T-helper 2 cell (primary cell): ENCODE measurements at places on chromosomes 7 and 10.

DNA sequence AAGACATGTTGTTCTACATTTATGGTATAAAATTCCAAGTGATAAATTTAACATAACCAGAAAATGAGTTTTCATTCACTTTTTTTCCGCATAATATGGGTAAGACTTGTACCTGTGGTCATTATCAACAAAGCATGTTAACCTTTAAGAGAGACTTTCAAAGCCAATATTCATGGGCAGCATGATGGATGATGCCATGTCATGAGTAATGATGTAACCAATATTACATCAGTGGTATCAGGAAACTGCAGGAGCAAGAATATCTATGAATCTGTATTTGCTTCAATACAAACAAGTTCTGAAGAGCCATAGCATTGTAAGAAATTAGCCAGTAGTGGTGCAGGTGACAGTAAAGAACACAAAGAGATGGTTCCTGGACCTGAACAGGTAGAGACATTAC, 126.9 kb downstream of the C1GALT1 start:
- no peak for DNase-seq

DNA sequence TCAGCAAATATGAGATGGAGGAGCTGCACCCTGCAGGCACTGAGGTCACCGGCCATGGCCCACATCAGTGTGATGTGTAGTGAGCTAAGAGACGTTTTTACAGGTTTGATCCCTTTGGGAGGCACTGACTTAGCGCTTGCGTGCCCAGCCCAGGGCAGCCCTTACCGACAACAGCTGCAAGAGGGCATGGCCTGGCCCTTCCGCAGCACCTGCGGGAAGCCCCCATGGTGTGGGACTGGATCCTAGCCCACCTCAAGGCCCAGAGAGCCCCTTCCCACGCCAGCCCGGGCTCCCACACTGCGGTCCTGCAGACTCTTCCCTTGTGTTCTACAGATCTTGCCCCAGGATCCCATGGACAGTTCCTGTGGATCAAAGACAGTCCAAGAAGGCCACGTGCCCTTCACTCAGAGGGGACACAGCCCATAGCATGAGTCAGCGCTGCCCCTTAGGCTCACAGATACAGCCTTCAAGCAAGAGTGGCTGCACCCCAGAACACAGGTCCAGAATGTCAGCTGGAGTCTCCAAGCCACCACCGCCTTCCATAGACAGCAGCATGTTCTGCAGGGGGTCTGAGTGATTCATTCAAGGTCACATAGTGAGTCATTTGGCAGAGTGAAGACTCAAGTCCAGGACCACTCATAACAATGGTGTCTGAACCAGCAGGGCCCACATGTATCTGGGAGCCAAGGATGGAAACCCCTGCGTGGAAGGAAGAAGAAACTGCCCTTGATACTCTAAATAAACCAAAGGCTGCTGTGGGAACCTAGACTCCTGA, 25.4 kb downstream of the TLL2 start:
- DNase-seq: no peak

DNA sequence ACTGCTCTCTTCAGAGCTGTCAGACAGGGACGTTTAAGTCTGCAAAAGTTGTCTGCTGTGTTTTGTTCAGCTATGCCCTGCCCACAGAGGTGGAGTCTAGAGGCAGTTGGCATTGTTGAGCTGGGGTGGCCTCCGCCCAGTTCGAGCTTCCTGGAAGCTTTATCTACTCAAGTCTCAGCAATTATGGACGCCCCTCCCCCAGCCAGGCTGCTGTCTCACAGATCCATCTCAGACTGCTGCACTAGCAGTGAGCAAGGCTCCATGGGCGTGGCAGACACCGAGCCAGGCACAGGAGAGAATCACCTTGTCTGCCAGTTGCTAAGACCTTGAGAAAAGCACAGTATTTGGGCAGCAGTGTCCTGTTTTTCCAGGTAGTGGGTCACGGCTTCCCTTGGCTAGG, 98.1 kb downstream of the SDHAF3 start:
- DNase-seq: no peak

DNA sequence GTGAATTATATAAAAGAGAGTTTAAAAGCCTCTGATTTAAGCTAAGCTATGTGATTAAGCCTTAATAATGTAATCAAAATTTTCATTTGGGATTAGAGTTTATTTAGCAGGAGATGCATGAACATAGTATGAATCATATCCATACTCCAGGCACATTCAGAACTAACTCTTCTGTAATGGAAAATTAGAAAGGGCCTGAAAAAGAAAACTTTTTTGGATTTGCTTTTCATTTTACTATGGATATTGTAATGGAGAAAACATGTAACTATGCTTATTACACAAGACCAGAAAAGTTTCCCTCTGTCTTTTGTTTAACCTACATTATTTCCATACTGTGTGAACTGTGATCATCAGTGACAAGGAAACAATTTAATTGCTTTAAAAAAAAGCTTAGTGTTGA, 22.0 kb downstream of the TES start:
- DNase-seq: no peak

DNA sequence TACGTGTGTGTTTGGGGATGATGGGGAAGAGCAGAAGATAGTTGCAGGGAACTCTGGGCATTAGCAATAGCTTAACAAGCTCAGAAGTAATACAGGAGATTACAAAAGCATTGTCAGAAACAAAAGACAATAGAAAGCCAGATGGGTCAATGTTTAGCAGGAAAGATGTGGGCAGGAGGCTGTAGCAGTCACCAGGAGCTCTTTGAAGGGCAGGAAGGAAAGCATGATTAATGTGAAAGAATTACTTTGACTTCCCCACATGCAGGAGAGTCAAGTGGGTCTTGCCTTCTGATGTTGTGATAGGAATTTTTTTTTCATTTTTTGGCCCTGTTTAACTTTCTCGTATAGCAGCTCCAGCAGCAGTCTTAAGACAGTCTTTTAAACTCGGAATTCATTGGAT, 6.0 kb upstream of the SMNDC1 start:
- no peak for DNase-seq

DNA sequence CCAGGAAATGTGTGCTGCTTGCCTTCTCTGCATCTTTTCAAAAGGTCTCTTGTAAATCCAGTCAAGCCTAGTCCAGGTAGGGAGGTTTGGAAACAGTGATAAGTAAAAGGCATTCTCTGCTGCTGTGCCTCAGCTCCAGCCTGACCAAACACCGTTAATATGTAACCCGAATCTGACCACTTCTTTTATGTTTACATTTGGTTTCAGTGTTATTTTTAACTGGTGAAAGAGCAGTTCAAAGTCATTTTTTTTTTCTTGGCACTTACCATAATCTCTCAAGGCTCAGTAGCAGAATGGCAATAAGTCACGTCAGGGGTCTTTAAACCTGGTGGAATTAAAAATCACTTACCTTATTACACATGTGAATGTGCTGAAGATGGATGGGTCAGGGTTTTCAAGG, 216.8 kb downstream of the PTEN start:
- no peak for DNase-seq

- DNase-seq: no peak
These were observed 121.6 kb downstream of the GRID1 start for GRCh38 chr10:86245015-86245394.

DNA sequence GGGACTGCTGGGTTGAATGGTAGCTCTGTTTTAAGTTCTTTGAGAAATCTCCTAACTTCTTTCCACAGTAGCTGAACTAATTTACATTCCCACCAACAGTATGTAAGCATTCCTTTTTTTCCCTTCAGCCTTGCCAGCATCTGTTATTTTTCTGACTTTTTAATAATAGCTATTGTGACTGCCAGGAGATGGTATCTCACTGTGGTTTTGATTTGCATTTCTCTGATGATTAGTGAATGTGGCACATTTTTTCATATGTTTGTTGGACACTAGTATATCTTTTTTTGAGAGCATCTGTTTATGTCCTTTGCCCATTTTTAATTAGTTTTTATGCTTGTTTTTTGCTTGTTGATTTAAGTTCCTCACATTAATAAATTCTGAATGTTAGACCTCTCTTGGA, 990.8 kb downstream of the GATA3 start:
- no peak for DNase-seq

DNA sequence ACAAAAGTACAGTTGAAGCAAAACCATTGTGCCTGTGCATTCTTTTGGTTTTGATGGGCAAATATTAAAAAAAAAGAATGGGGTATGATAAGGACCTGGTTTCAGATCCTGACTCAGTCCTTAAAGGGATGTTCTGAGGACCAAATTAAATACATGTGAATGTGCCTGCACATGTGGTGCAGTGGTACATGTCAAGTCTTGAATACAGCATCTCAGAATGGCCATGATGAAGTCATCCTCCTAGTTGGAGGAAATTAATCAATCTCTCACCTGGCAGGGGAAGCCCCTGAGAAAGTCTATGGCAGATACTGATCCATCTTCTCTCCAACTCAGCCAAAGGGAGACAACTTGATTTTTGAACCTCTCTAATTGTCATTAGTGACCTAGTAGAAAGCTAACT, 207.0 kb downstream of the SUGCT start:
- DNase-seq: no peak

DNA sequence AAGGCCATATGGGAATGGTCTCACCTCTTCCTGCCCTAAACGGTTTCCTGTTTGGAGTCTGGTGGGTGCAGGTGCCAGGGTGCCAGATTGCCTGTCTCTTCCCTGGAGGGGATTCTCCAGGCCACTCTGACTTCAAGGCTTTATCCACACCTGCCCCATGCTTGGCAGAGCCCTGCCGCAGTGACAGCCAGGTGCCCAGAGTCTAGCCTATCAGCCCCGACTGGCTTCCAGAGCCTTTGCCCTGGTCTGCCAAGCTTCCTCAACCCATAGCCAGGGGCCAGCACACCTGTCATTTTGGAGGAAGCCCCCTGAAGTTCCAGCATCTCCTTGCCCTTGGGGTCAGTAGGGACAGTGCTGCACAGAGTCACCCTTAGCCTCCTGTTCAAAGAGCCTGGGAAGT, 21.6 kb downstream of the TBATA start:
- DNase-seq: no peak

DNA sequence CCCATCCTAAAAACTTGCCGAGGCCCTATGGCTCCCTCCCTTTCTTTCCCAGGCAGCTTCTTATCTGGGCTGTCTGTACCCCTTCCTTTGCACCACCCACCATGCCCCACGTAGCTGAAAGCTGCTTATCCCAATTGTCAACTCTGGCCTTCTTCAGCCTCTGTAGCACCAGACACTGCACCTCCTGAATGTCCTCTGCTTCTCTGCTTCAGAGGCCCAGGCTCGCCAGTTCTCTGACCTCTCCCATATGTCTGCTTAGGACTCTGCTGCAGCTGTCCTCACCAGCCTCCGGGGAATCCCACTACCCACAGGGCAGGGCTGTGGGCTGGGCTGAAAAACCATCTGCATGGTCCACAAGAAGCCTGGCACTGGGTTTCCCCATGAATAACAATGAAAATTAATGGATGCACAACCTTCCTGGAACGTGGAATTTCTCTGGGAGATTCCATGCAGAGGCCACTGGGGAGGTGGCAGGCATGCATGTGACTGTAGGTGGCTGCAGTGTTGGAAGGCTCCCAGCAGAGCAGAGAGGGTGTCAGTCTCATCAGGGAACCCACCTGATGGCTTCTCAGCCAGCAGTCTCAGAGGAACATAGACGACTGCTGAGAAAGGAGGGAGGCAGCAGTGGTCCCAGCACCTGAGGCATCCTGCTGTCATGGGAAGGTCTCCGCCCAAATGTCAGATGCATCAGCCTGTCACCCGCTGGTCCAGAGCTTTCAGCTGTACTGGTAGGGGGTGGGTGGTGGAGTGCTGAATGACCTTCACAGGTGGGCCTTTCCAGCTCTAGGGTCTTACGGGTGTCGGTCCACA, 16.8 kb upstream of the SH2D4B start:
- DNase-seq: no peak

GRCh38 chr10:122310311-122311050, 39.4 kb downstream of the BTBD16 start:
- no peak for DNase-seq

GRCh38 chr7:45944058-45944457, 23.0 kb upstream of the IGFBP3 start:
- no peak for DNase-seq

DNA sequence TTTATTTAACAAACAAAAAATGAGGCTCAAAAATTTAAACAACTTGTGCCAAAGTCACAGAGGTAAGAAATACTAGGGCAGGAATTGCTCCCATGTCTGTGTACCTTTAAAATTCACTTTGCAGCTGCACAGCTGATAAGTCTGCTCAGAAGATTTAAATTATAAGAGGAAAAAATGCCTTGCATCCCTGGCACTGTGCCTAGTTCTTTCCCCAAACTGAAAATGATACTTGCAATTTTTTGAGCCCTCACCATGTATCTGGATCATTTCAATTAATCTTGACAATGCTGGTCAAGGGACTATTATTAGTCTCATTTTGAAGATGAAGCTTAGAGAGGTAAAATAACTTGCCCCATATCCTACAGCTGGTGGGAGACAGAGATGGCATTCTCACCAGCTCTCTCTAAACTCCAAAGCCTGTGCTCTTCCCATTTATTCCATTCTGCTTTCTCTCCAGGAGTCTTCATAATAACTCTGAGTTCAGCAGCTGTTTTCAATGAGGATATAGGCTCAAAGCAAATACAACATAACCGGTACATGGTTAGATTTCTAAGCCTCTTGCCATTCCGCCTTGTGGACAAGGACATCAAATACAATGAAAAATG, 350.5 kb upstream of the LRRTM3 start:
- DNase-seq: no peak

DNA sequence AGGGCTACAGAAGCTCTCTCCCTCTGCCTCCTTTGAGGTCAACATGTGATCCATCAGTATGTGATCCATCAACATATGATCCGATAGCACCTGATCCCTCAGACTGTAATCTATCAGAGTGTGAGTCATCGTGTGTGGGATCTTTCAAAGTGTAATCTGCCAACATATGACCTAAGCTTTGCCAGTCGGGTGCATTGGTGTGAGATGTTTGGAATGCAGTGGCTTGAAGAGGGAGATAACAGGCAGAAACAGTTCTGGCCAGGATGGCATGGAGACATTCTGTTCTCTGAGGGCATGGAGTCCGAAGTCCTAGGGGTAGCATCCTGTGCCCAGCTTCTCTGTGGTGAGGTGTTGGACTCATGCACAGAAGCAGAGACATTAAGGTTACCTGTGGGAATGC, 217.7 kb upstream of the ETV1 start:
- no peak for DNase-seq

- DNase-seq: no peak
These were observed 30.5 kb downstream of the ACTA2 start for GRCh38 chr10:88922041-88922440.

- no peak for DNase-seq
These were observed 5.0 kb downstream of the TWIST1 start for GRCh38 chr7:19112274-19113001.

DNA sequence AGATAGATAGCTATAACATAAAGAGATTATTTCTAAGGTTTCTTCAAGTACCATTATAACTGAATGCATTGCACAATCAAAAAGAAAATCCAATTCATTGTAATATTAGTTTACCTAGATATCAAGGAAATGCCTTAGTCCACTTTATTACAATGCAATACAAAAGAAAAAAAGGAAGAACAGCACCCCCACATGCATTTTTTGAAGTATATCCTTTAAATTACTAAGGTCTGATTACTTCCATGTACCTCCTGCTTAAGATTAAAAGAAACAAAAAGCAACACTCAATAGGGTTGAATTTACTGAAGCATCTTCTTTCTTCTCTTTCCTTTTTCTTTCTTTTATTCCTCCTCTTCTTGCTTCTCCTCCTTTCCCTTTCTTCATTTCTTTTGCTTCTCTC, 973.8 kb upstream of the LRRTM3 start:
- DNase-seq: no peak
